ENCODE measurements at places on chromosomes 3 and 15. TPM values are rescaled to one million over a fixed set of nuclear protein-coding genes. Genes with fewer than 3 reads are reported as not detected.

LIPC gene
- not detected for total RNA-seq

SLC28A1 gene
- total RNA-seq, result 0.05 TPM

P2RY14 gene
- total RNA-seq, result not detected

EPHB1 gene
- total RNA-seq, result 0.37 TPM

GLCE gene
- 22.0 TPM for total RNA-seq

CPLX3 gene
- not detected for total RNA-seq

NPAP1 gene
- not detected for total RNA-seq

DZIP1L gene
- 5.4 TPM for total RNA-seq

DNAJA4 gene
- not detected for total RNA-seq

VGLL3 gene
- total RNA-seq, result 10.3 TPM

TIMP4 gene
- 10.9 TPM for total RNA-seq

DPPA4 gene
- total RNA-seq, result not detected

A4GNT gene
- not detected for total RNA-seq

EBLN2 gene
- 0.53 TPM for total RNA-seq

TIGIT gene
- total RNA-seq, result not detected

FGD5 gene
- total RNA-seq, result not detected

CHDH gene
- 2.7 TPM for total RNA-seq

ALDH1A3 gene
- 31.2 TPM for total RNA-seq

CCDC54 gene
- total RNA-seq, result not detected

FILIP1L gene
- total RNA-seq, result 0.45 TPM

SPATA12 gene
- 0.44 TPM for total RNA-seq

DNASE1L3 gene
- total RNA-seq, result not detected

ARL14 gene
- total RNA-seq, result 1.1 TPM

GRK7 gene
- not detected for total RNA-seq

SCN5A gene
- 0.70 TPM for total RNA-seq

VIPR1 gene
- 0.58 TPM for total RNA-seq

GOLGA6D gene
- total RNA-seq, result not detected

DBR1 gene
- total RNA-seq, result 12.6 TPM

CPA3 gene
- not detected for total RNA-seq

GPR149 gene
- total RNA-seq, result not detected

PLSCR1 gene
- 47.2 TPM for total RNA-seq

RBP2 gene
- not detected for total RNA-seq

ACKR4 gene
- total RNA-seq, result not detected

CPN2 gene
- total RNA-seq, result not detected

GPR62 gene
- total RNA-seq, result not detected

REC114 gene
- total RNA-seq, result not detected

LYZL4 gene
- not detected for total RNA-seq

DPPA2 gene
- not detected for total RNA-seq

RETNLB gene
- total RNA-seq, result not detected

CCR1 gene
- not detected for total RNA-seq

C3orf18 gene
- total RNA-seq, result 2.6 TPM

BRPF1 gene
- 17.1 TPM for total RNA-seq

XCR1 gene
- total RNA-seq, result not detected
